ENCODE measurements at places on chromosomes 7 and 10.

GRCh38 chr10:112389271-112389822, 15.4 kb downstream of the ACSL5 start:
- peak; percentile 62 for DNase-seq

- no peak for DNase-seq
Observed at GRCh38 chr10:16987206-16987621, 142.4 kb downstream of the CUBN start.

- DNase-seq: no peak
Observed at GRCh38 chr10:80416479-80417098, 8.2 kb downstream of the PRXL2A start.

GRCh38 chr10:44333511-44333910, 51.4 kb downstream of the CXCL12 start:
- no peak for DNase-seq

- peak; percentile 43 for DNase-seq
Observed at GRCh38 chr10:63573068-63573697, 52.0 kb downstream of the REEP3 start.

- DNase-seq: no peak
Observed at GRCh38 chr7:138924501-138925225, 56.5 kb downstream of the KIAA1549 start.

GRCh38 chr10:905503-905902, 26.0 kb downstream of the LARP4B start:
- DNase-seq: no peak

DNA sequence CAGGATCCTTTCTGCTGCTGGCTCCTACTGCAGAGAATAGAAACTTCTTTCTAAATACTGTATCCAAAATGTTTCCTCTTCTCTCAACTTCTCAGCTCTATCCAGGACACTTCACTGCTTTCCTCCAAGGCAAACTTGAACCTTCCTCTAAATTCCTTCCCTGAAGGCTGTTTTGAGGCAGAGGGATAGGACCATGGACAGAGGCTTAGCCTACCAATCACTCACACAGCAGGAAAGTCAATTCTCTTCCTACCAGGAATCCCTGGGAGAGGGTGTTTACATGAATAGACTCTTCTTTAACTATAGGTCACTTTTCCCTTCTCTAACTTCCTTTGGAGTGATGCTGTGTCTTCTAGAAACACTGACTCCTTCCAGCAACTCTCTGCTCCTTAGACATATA, 115.6 kb upstream of the MKLN1 start:
- no peak for DNase-seq

- DNase-seq: no peak
Observed at GRCh38 chr10:35140126-35140525, 13.5 kb downstream of the CREM start.

- DNase-seq: no peak
Observed at GRCh38 chr10:112141292-112141691, 42.3 kb downstream of the GPAM start.

DNA sequence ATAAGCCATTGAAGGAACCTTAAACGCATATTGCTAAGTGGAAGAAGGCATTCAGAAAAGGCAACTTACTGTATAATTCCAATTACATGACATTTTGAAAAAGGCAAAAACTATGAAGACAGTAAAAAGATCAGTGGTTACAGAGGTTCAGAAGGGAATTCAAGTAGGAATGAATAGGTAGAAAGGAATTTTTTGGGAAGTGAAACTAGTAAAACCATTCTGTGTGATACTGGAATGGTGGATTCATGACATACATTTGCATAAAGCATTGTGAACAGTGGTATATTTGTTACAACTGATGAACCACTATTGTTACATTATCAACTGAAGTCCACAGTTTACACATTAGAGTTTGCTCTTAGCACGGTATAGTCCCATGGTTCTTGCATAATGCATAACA, 114.2 kb upstream of the GPR22 start:
- no peak for DNase-seq

- no peak for DNase-seq
Observed at GRCh38 chr7:101915000-101915399, 97.6 kb downstream of the CUX1 start.

DNA sequence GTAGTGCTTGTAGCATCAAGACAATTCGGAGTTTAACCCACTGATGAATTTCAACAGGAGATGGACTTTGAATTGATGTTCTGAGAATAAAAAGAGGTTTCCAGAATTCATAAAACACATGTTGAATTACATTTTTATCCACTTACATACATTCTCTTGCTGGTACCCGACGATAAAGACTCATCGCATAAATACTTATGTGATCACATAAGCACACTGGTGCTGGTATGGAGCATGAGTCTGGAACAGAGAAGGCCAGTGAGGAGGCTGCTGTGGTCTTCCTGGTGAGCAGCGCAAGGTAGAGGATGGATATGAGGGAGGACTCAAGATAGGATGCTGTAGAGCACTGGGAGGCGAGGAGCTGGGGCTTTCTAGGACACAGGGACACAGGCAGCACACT, 109.0 kb downstream of the RNF216 start:
- no peak for DNase-seq

- no peak for DNase-seq
Observed at GRCh38 chr10:80938903-80939302, 401.2 kb downstream of the SH2D4B start.

- no peak for DNase-seq
Observed at GRCh38 chr7:98228801-98229200, 17.6 kb downstream of the BHLHA15 start.

DNA sequence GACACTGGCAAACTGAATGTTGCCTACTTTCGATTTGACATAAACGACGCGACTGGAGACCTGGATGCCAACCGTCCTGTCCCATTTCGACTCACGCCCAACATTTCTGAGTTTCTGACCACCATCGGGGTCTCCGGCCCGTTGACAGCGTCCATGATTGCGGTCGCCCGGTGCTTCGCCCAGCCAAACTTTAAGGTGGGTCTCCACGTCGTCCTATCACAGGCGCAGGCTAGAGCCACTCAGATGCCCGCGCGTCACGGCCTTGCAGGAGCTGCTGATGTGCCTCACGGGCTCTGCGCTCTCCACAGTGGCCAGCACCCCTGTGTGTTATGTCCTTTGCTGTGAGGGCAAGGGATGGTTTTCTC, 132.6 kb downstream of the SMURF1 start:
- no peak for DNase-seq

DNA sequence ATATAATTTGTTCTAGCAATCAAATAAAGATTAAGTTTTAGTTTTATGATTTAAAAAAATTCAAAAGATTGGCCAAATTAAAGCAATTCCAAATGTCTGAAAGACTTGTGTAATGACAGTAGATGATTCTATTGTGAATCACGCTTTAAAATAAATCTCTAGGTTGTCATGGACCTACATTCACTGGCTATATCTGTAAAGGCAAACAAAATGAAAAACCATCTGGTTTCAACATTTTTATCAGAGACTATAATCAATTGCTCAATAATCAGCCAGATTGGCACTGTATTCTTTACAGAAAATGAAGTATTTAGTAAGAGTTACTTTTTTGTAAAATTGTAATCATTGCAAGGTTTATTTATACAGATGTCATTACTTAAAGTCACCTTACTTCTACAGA, 60.7 kb downstream of the DGKB start:
- DNase-seq: no peak

- no peak for DNase-seq
Observed at GRCh38 chr10:66804962-66805361, 120.9 kb upstream of the LRRTM3 start.

DNA sequence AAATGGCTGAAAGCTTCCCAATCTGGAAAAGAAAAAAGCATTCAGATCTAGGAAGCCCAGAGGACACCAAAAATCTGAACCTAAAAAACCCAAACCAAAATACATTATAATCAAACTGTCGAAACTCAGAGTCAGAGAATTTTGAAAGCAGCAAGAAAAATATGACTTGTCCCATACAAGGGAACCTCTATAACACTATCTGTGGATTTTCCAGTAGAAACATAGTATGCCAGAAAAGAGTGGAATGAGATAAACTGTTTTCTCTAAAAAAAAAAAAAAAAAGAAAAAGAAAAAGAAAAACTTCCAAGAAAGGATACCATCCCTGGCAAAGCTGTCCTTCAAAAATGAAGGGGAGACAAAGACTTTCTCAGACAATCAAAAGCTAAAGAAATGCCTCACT, 179.0 kb downstream of the POM121L12 start:
- no peak for DNase-seq

DNA sequence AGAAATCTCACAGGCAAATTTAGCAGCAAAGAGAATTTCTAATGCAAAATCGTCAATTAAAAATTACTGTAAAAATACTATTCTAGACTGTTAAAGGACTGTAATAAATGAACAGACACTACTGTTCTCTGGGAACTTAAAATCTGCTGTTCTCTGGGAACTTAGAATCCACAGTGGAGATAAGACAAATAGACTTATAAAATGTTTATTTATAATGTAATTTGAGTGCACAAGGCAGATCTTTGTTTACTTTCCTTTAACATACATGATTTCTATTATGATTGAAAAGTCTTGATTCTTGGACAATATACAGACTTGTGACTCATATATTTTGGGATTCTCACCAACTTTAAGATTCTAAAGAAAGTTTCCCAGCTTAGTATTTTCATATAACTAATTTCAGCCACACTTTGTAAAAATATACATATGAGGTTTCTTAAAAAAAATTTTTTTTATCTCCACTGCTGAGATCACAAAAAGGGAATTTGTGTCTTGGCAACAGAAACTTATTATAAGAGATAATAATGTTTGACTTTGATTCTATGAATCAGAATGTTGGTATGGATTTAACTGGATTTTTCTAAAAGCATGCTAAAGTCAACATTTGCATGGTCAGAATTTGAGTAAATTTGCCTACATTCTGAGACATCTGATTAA, 166.3 kb upstream of the RHOBTB1 start:
- DNase-seq: no peak

DNA sequence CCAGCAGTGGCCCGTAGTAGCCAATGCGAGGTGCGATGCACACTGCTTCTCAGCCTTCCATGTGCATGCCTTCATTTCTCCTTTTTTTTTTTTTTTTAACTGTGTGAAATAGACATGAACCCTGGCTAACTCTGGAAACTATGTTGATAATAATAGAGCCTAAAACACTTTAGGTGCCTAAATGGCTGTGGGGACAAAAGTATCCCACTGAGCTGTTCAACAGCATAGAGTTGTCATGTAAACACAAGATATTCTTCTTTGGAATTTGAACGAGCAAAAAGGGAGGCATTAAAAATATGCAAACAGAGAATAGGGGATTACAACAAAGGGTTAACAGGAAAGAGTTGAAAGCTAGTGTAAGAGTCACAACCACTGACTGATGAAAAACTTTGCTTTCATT, 162.1 kb upstream of the NOBOX start:
- DNase-seq: no peak

GRCh38 chr10:44575601-44576380, 190.9 kb upstream of the CXCL12 start:
- no peak for DNase-seq

- DNase-seq: no peak
Observed at GRCh38 chr10:46235705-46236545, 50.9 kb upstream of the ANTXRL start.

- no peak for DNase-seq
Observed at GRCh38 chr7:130231792-130232191, 24.1 kb downstream of the SSMEM1 start.

DNA sequence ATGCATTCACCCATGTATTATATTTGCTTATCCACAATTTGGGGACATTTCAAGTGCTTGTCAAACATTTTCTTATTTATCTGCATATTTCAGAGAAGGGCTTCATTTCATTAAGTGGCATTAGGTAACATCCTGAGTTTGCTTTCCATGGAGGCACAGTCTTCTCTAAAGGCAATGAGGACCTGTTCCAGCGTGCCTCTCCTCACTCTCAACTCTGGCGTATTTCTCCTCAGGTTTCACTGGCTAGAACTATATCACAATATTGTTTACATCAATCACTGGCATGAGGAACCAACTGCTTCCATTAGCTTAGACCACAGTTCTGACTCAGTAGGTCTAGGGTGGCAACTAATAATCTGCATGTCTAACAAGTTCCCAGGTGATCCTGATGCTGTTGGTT, 177.2 kb downstream of the TAX1BP1 start:
- no peak for DNase-seq

DNA sequence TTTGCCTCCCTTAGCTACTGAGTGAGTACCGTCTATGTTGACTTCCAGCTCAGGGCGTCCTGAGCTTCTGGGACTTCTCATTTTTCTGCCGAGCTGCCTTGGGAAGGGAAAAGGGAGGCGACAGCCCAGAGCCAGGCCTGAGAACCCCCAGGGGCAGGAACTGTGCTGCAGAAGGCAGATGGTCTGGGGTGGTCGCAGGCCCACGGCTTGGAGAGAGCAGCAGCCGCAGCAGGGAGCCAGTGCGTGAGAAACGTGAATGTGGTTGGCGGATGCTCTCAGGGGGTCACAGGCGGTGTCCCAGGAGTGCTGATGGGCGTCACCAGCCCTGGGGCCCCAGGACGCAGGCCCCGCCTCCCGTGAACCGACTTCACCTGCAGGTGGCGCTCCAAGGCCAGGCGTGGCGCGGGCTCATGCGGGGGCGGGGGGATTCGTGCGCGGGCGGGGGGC, 9.2 kb upstream of the PWWP2B start:
- peak; percentile 74 for DNase-seq

- no peak for DNase-seq
Observed at GRCh38 chr7:34158368-34159153, 253.2 kb downstream of the BMPER start.

GRCh38 chr10:85537561-85537960, 829.0 kb downstream of the GRID1 start:
- DNase-seq: no peak

DNA sequence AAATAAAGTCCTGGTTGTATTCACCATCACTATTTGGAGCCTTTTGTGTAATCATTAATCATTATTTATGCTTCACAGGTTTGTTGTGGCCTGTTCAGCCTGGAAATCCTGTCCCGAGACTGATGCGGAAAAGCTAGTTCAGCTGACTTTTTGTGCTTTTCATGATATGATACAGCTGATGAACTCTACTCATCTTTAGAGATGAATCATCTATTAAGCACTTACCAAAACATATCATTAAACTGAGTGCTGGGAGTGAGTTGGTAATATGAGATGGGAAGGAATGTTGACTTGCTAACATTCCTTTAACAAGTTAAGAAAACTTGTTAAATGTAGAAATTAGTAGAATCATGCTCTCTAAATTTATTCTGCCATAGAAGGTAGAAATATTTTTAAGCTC, 53.0 kb downstream of the CROT start:
- no peak for DNase-seq

- no peak for DNase-seq
Observed at GRCh38 chr7:71300086-71300485, 168.1 kb downstream of the GALNT17 start.

DNA sequence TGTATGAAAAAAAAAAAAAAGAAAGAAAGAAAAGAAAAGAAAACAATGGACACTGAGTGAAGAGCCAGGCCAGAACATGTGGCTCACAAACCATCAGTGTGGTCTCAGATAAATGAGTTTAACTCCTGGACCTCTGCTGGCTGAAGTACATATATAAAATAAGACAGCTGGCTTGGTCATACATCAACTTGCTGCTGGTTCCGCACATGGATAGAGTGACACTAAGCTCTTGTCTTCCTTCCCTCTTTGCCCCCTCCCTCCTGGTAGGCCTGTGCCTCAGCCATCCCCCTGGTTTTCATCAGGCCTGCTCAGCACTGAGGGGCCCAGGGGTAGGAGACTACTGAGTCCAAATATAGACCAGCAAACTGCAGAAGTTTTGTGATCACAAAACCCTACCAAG, 58.1 kb upstream of the DGKI start:
- DNase-seq: no peak
